NCI-H774 (cell line): ENCODE measurements at places on chromosomes 7 and 10.

DNA sequence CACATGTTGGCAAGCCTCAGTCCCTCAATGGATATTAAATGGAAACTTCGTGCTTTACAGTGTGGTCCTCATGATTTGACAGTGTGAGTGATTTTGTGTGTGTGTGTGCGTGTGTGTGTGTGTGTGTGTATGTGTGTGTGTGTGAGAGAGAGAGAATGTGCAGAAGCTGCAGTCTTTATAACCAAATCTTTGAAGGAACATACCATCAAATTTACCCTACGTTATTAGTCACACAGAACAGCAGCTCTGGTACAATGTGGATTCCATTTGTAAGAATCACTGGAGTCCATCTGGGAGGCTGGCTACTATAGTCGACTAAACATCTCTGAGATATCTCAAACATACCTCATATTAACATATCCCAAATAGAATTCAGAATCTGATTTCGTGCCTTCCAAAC lies 928.0 kb upstream of the POT1 start:
- DNase-seq, result no peak

GRCh38 chr7:29019896-29020295 lies 61.8 kb upstream of the TRIL start:
- DNase-seq, result no peak

GRCh38 chr7:142438235-142438922 lies 180.5 kb upstream of the PRSS58 start:
- DNase-seq, result no peak

- DNase-seq, result no peak
These were observed 97.7 kb downstream of the ALOX5 start for GRCh38 chr10:45471531-45472310.

- no peak for DNase-seq
These were observed 8.3 kb upstream of the SLC25A13 start for GRCh38 chr7:96330193-96330592.

DNA sequence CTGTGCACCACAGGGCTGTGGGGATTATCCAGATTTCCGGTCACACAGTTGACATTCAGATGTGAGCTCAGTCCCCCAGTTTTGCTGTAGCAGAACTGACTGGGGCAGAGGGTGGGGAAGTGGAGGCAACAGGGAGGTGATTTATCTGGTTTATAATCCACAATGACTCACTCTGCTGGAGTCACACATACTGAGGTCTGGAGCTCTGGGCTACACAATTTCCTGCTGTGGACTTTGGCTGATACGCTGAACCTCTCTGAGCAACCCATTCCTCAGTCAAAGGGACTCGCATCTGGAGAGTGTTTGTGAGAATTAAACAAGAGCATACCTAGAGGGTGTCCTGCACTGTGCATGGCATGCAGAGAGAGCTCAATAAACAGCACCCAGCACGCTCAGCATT lies 64.8 kb upstream of the PLPP4 start:
- DNase-seq, result no peak

DNA sequence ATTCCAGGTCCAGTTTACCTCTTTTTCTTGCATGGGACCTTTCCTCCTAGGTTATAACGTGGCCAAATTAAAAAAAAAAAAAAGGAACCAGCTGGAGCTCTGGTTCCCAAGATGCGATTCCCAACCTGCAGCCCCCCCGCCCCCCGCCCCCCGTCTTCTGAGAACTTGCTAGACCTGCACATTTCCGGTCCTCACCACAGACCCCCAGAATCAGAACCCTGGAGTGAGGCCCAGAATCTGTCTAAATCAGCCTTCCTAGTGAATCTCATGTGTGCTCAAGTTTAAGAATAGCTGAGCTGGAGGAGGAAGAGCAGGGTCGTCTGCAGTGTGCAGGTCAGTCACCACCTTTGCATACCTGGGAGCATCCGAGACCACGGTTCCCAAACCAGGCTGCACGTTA lies 144.2 kb downstream of the KLF6 start:
- DNase-seq, result no peak

- DNase-seq, result no peak
These were observed 56.9 kb downstream of the MYL10 start for GRCh38 chr7:101572156-101572555.

GRCh38 chr7:134016942-134017303 lies 110.2 kb upstream of the LRGUK start:
- no peak for DNase-seq

DNA sequence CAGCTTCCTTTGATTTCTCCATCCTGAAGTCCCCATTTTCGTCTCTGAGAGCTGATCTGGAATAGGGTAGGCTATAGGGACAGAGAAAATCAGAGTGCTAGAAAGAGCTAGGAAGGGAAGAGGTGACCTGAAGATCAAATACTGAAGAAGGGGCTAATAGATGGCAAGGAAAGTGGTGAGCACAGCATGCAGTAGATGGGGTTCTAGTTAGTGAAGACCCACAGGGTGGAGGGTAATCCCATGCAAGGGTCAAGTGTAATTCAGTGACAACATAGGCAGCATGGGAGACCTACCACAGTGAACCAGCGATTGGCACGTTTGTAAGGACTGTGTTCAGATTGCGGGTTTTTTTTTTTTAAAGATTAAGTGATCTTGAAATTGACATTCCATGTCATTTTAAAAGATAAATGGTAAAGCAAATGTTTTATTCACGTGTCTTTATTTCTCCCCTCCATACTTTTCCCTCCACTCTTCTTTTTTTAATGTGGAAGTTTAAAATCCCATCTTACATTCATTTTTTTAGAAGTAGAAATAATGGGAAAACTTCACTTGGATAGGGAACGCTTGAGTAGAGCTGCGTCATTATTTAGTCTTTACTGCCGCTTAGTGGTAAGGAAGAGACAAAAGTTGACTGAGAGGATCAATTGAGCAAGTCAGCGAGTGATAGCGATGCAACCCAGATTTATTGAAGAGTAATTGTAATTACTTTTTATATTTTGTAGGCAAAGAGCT lies 21.0 kb upstream of the ABI1 start:
- peak; percentile 23 for DNase-seq

- no peak for DNase-seq
These were observed 53.5 kb downstream of the SEPTIN7 start for GRCh38 chr7:35854311-35854710.

GRCh38 chr10:94088926-94089381 lies 95.2 kb downstream of the PLCE1 start:
- DNase-seq, result no peak

GRCh38 chr10:3195726-3196125 lies 23.1 kb upstream of the PITRM1 start:
- DNase-seq, result no peak

DNA sequence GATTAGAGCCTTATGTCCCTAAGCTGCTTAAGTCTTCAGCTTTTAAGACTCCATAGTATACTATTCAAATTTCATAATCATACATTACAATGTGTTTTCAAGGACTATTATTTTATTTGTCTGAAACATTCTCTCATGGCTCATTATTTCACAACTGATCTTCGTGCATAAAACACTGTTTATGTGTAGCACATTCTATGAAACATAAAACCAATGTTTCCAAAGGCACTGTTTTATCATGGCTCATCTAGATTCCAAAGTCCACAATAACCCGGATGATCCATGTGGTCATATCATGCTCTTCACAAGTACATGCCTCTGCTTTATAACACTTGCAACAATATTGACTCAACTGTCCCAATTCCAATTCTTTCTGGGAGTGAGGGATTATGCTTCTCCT lies 806.1 kb downstream of the TNS3 start:
- DNase-seq, result no peak

GRCh38 chr10:130214431-130214830 lies 78.2 kb downstream of the GLRX3 start:
- no peak for DNase-seq

GRCh38 chr10:30433306-30433729 lies 666 bp upstream of the MAP3K8 start:
- no peak for DNase-seq

GRCh38 chr7:150877536-150877935 lies 25.2 kb downstream of the AOC1 start:
- DNase-seq, result no peak

- DNase-seq, result no peak
These were observed 69.2 kb upstream of the EFCAB10 start for GRCh38 chr7:105650382-105650970.

DNA sequence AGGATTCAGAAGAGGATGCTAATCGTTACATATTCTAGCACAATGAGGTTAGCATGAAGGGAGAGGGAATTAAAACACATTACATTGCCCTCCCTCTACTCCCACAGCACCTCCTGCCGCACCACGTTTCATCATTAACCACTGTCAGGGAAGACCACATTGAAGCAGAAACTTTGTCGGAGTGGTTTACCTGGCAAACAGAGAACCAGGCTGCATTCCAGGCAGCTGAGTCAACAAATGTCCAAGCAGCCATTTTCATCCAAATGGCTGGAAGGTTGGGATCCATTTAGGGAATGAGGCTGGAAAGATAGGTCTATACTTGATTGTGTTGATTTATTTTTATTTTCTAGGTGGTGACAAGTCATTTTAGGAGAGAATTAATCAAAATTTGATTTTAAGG lies 273.6 kb downstream of the DYNC1I1 start:
- peak; percentile 90 for DNase-seq

GRCh38 chr7:155533827-155534690 lies 12.3 kb downstream of the CNPY1 start:
- DNase-seq, result no peak

GRCh38 chr7:132650498-132650897 lies 74.2 kb upstream of the PLXNA4 start:
- DNase-seq, result no peak

DNA sequence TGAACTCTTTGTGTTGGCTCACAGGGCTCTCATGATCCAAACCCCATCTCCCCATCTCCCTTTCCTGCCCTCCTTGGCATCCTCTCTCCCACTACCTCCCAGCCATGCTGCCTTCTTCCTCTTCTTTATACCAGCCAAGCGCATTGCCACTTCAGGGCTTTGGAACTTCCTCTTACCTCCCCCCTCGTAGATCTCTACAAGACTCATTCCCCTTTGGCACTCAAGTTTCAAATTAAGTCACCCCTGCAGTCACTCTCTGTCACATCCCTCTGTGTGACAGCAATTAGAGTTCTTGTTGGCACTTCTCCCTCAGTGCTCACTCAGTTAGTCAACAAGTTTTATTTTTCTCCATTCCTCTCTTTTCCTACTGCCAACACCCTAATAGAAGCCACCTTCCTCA lies 20.8 kb upstream of the NRP1 start:
- DNase-seq, result no peak

DNA sequence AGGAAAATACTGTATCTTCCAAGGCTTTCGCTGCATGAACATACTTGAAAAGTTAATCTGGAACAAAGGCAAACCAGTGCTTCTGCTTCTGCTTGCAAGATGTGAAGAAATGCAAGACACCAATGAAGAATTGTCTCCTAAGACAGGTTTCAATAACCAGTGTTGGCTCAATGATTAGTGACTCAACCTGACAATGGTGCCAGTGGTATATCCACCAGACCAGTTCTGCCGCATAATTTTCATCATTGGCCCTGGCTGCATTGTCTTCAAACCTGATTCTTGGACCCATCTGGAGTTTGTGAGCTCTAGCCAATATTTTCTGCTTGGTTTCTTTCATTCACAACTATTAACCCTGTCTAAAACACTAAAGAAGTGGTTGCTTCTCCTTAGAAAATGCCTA lies 13.6 kb upstream of the STAMBPL1 start:
- DNase-seq, result no peak

DNA sequence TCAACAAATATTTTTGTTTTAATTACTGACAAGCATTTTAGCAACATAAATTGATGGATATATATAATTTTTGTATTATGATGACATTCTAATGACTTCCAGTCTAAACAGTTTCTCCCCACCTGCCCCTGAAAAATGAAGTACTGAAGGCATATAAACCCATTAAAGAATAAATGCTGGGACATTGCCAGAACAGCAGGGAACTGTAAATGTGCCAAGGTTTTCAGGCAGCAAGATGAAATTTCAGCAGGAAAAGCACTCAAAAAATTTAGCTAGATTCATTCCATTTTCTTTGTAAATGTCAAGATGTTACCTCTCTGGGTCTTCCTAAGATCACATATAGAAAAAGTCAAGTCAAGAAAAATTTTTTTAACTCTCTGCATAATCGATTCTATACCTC lies 11.0 kb upstream of the TLL2 start:
- no peak for DNase-seq

DNA sequence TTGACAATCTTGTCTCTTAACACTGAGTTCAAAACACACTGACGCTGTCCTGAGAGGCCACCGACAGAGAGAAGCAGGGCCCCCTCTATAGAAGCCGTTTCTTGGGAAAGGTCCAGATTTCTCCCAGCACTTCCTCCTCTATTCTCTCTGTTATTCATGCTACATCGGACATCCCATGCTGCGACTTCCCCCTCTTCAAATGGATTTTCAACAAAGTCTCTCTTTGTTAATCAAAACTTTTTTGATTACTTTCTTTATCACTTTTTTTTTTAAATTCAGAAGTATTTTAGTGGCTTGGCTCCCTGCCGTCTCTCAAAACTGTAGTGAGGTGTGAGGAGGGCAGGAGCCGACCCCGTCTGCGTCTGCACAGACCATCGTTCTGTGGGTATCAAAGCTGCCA lies 298.9 kb upstream of the PITRM1 start:
- no peak for DNase-seq

GRCh38 chr10:93751832-93752231 lies 5.9 kb upstream of the LGI1 start:
- no peak for DNase-seq

GRCh38 chr10:117532451-117533107 lies 10.0 kb upstream of the EMX2 start:
- DNase-seq, result no peak

DNA sequence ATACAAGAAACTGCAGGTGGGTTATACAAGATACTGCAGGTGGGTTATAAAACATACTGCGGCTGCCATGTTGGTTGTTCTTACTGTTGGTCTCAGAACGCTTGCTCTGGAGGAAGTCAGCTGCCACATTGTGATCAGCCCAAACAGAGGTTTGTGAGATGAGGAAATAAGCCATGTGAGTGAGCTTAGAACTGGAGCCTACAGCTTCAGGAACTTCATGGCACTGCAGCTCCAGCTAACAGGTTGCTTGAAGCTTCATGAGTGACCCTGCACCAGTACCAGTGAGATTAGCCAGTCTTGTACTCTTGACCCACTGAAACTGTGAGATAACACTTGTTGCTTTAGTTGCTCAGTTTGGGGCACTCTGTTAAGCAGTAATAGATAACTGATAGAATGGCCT lies 74.5 kb upstream of the PRKCQ start:
- no peak for DNase-seq

GRCh38 chr10:105259201-105259600 lies 618.1 kb downstream of the SORCS3 start:
- DNase-seq, result no peak
